Left ventricle myocardium inferior (tissue), 1 donor: ENCODE measurements at places on chromosomes 6 and 20. TPM values are rescaled to one million over a fixed set of nuclear protein-coding genes. Genes with fewer than 3 reads are reported as not detected.

The FAM217A gene
- not detected for total RNA-seq

The PLEKHG1 gene
- total RNA-seq, result 7.4 TPM

The SLC17A3 gene
- total RNA-seq, result not detected

The GSS gene
- 17.2 TPM for total RNA-seq

The SRC gene
- 4.2 TPM for total RNA-seq

The CGA gene
- total RNA-seq, result not detected

The OXT gene
- total RNA-seq, result not detected
